WERI-Rb-1 (cell line): ENCODE measurements at places on chromosomes 12 and 14.
A peak's percentile ranks its signal among the peaks of the same experiment; 100 is the strongest.

GRCh38 chr12:109127533-109128242 is 11.3 kb downstream of the ACACB start:
- no peak for DNase-seq

- DNase-seq, result no peak
Measured at GRCh38 chr12:98182821-98183220, 332.6 kb upstream of the TMPO start.

- DNase-seq, result no peak
Measured at GRCh38 chr12:106254724-106255123, 6.9 kb upstream of the CKAP4 start.

DNA sequence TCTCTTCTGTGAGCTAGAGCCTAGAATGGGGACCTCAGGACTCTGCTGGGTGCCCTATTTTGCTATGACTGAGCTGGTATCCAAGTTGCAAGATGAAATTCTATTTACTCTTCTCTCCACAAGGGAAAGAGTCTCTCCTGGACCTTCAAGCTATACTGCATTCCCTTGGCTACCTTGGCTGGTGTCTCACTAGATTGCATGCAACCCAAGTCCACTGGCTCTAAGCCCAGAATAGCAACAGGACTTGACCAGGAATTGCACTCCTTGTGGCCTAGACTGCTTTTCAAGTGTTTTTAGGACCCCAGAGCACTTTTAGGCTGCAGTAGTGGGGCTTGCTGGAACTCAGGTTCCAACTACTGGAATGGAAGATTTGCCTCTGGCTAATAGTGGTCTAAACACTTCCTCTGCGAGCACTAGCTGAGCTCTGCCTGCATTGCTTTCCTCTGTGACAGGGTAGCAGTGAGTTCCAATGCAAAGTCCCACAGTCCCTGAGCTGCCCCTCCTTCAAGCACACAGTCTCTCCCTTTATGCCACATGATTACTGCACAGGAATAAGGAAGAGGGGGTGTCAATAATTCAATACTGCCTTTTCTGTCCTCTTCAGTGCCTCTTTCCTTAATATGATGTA is 1009.1 kb upstream of the FLRT2 start:
- DNase-seq, result no peak

GRCh38 chr14:91997492-91997891 is 42.4 kb downstream of the TRIP11 start:
- no peak for DNase-seq

GRCh38 chr14:103549361-103550311 is 12.8 kb downstream of the BAG5 start:
- DNase-seq, result no peak

GRCh38 chr12:28824849-28825248 is 324.2 kb upstream of the FAR2 start:
- no peak for DNase-seq

GRCh38 chr14:45112896-45113781 is 21.1 kb downstream of the FKBP3 start:
- no peak for DNase-seq

DNA sequence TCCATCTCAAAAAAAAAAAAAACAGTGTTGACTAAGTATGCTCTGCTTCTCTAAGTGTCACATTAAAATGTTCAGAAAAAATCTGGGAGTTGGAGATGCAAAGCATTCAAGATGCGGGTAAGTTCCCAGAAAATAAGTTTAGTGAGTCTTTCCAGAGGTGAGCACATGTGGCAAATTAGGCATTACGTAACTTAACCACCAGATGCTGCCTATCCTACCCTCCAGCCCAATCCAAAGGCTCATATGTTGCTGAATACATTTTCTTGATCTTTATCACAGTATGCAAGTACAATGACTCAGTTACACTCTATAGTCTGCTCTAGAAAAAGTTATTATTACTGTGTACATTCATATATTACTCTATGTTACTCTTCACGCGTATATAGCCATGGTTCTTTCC is 3.6 kb downstream of the SLC2A14 start:
- no peak for DNase-seq

DNA sequence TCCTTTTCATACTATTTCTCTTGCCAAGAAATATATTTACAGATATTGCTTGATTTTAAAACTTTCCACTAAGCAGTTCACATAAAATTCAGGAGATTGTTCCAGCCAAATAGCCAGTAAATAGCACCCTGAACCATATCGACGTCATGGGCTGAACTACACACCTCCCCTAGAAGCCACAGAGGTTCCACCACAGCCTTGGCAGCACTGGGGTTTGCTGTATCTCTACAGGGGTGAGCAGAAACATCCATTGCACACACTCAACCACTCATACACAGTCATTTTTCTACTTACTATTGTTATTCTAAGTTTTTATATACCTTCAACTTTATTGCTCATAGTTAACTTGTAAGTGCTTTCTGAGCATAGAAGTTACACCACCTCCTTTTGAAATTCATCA is 8.1 kb upstream of the EIF2S3B start:
- no peak for DNase-seq

DNA sequence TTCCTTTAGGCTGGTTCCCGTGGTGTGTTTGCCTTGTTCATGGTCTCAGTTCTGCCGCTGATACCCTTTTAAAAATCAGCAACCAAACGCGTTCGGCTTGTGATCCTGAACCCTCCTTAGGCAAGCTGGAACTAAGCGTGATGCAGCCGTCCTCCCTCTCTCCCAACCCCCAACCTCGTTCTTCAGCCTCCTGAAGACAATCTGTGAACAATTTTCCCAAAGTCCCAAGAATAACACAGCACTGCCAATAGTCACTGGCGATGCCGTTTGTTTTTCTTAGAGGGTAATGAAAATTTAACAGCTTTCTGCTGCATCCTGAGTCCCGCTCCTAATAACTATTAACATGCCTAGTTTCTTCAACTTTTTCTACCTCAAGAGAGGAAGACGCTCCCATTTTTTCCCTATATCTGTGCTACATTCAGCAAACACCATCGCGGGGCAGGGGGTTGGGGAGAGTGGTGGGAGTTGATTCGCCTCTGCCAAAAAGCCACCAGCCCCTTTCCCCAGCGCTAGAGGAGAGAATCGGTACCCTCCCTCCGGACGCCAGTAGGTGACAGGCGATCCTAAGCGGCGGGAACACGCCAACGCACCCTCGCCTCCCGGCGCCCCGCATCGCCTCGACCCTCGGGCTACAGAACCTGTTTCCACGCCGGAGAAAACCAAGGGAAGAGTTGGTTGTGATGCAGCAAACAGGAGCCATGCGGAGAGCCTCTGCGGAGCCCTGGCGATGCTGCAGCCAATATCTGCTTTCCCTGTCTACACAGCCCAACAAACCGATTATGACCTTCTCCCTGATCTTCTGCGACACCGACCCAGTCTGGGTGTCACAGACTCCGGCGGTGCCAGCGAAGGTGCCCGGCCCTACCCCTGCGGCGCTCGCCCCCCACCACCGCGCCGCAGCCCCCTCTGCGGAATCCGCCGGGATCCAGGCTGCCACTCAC is 752 bp downstream of the PRICKLE1 start:
- DNase-seq, result peak; percentile 61

GRCh38 chr14:58557242-58557641 is 80.5 kb upstream of the DACT1 start:
- DNase-seq, result no peak

DNA sequence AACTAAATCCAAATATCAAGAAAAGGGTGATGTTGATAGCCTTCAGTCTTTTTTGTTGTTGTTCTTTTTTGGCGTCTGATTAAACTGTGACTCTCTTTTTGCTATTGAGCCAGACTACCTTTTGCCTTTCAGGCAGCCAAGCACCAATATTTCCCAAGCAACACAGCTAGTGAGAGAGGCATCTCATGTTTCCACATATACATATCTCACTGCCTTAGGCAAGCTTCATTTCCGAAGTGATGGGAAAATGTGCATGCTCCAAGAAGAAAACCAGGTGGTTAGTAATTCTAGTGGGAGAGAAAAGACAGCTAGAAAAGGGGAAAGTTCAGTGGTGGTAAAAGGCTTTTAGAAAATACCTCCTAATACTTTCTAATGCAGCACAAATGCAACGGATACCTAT is 277.7 kb downstream of the TMTC2 start:
- no peak for DNase-seq

DNA sequence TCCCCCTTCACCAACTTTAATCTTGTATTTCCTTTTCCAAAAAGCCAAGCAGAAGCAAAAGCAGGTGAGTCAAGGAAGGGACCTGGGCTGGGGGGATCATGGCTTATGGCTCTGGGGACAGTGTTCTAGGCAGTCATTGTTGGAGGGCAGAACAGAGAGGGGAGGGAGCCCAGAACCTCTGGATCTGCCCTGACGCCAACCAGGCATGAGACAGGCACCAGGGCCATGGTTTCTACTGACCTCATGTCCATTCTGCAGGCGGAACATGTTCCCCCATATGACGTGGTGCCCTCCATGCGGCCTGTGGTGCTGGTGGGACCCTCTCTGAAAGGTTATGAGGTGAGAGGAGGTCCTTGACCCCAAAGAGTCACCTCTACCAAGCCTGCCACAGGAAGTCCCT is 6.6 kb downstream of the CACNB3 start:
- DNase-seq, result no peak

- no peak for DNase-seq
Measured at GRCh38 chr12:88381466-88381865, 198.8 kb downstream of the KITLG start.
